ENCODE measurements at places on chromosomes 12 and 14.

DNA sequence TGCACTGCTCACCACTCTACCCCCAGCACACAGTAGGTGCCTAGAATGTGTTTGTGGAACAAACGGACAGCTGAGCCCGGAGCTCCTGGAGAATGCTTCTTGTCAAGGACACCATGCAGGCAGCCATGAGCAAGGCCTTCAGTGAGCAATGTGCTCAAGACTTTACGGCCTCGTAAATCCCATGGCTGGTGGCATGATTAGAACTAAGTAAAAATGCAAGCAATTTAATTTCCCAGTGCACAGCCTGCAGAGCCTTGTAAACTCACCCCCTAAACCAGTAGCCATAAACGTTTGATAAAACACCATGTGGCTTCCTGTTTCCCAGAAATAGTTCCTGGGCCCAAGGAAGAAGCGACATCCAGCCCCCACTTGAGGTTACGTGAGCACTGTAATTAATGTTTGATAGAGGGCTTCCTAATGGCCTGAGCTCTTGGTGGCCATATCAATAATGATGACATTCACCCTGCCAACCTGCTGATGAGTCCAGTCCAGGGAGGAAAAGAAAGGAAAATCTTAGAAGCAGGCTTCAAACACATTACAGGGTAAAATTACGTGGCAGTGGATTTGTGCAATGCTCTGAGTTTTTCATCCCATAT lies 36.4 kb upstream of the FICD start:
- DNase-seq = no peak

DNA sequence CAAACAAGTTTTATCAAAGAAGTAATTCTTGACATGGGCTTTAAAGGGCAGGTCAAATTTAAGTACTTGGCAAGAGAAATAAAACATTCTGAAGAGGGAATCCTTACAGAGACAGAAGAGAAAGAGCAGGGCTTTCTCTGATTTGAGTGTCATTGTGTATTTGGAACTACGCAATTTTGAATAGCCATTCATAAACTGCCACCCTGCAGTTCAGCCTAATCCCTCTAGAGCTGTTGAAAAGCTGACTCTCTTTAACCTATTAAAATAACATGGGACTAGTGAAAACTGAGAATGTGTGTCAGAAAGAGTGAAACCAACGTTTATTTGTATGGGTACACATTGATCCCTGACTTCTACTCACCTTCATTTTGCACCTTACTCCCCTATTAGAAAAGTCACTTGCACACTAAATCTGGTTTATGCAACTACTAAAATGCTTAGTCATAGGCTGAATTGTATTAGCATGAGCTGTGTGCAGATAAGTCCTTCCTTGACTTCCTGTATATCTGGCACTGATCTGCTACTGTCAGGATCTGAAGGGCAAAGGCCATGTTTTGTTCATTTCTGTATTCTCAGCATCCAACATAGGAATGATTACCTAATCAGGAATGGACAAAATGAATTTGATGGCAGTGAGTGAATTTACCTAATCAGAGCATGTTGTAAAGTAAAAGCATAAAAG lies 458.9 kb downstream of the NOVA1 start:
- DNase-seq = no peak

- no peak for DNase-seq
Observed at GRCh38 chr12:64691227-64691794, 67.9 kb downstream of the GNS start.

- no peak for DNase-seq
Observed at GRCh38 chr12:65372574-65372973, 94.1 kb downstream of the MSRB3 start.

- no peak for DNase-seq
Observed at GRCh38 chr12:117832459-117833457, 136.0 kb downstream of the KSR2 start.

Data from NCI-H774 (cell line).